NCI-H748 treated with DMSO at 0.1 percent for 48 hours (cell line): ENCODE measurements at places on chromosomes 3 and 15.

GRCh38 chr3:120101624-120102023 is 7.4 kb upstream of the GSK3B start:
- DNase-seq = no peak

- no peak for DNase-seq
Observed at GRCh38 chr15:100030586-100031229, 297.5 kb upstream of the LYSMD4 start.

- no peak for DNase-seq
Observed at GRCh38 chr3:190568036-190568435, 54.2 kb downstream of the IL1RAP start.

DNA sequence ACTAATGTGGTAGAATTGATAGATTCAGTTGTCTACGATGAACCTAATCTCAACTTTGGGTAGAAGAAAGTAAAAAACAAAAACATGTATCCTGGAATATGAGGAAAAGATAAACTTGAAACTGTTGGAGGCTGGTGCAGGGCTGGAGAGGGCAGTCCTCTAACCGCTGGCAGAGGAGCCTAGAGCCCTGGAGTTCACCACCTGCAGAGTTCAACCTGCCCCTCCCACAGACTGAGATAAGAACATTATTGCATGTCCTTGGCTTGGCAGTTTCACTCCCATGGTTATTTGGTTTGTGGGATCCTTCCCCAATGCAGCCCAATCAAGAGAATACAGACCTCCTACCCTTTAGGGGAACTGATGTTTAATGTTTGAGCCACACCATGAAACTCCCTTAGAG is 53.2 kb upstream of the GATM start:
- DNase-seq = no peak

DNA sequence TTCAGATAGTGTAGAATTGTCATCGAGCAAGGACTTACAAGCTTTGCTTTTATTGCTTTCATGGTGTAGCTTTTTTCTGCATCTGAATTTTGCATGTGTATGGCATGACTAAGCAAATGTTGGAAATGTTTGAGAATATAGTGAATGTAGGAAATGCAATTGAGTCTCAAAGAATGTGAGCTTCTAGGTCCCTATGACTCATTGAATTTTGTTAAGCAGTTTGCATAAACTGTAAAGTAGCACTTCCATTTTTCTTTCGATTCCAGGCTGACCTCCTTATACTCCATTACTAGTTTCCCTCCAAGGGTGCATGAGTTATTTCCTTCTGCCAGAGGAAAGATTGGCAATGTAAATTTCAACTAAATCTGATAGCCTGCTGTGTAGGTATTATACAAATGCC is 619.2 kb downstream of the DIPK2A start:
- no peak for DNase-seq

GRCh38 chr15:66212563-66212921 is 41.0 kb downstream of the MEGF11 start:
- DNase-seq = no peak

- DNase-seq = no peak
Observed at GRCh38 chr3:50539356-50540286, 27.9 kb downstream of the C3orf18 start.

DNA sequence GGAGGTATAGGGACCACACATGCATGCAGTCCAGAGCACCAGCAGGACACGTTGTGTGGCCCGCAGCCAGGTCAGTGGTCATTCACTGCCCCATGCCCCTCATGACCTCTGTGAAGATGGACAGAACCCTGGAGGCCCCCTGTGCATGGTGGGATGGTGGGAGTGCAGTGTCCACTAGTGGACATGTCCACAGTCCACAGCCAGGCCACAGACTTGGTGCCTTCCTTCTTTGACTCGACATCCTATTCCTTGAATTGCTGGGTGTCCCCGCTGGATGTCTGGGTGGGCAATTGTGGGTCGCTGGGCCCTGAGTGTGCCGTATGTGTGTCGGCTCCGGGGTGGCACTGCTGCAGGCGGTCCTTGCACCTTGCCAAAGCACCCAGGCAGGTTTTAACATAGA is 35.7 kb downstream of the KLF15 start:
- no peak for DNase-seq

DNA sequence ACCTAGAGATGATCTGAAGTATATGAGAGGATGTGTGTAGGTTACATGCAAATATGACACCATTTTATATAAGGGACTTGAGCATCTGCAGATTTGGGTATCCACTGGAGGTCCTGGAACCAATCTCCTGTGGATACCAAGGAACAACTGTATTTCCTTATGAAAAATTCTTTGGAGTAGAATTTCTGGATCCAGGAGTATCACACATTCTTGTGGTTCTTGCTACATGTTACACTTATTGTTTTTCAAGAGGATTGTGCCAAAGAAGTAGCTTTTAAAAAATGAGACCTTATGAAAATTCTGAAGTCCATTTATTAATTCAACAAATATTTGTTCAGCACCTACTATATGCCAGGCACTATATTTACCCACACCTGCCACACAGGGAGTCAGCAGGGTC is 15.7 kb upstream of the TBC1D23 start:
- no peak for DNase-seq
